A549 treated with dexamethasone at 1 μM for 4 hours (cell line): ENCODE measurements at places on chromosomes 3 and 15. TPM values are rescaled to one million over a fixed set of nuclear protein-coding genes. Genes with fewer than 3 reads are reported as not detected.

The CCDC13 gene
- 0.39 to 0.61 TPM (median 0.50 TPM) in 5 replicates for total RNA-seq

The AEN gene
- 72.5 to 84.1 TPM (median 79.5 TPM) in 5 replicates for total RNA-seq

The SGO1 gene
- 12.0 to 17.4 TPM (median 15.8 TPM) in 5 replicates for total RNA-seq

The TRH gene
- total RNA-seq: not detected in 5 replicates

The A4GNT gene
- total RNA-seq: not detected in 5 replicates

The CCDC54 gene
- total RNA-seq: not detected in 5 replicates

The GUCA1C gene
- total RNA-seq: not detected in 5 replicates

The UROC1 gene
- not detected in 5 replicates for total RNA-seq

The TBC1D23 gene
- 10.7 to 14.8 TPM (median 13.0 TPM) in 5 replicates for total RNA-seq

The PIK3CA gene
- 4.6 to 9.3 TPM (median 7.2 TPM) in 5 replicates for total RNA-seq

The NR1I2 gene
- total RNA-seq: not detected in 5 replicates

The XCR1 gene
- total RNA-seq: not detected in 5 replicates

The LMOD3 gene
- not detected in 5 replicates for total RNA-seq

The HCLS1 gene
- total RNA-seq: 0.08 to 0.15 TPM (median 0.11 TPM) in 4 of 5 replicates, not detected in the other

The USP13 gene
- 8.9 to 13.0 TPM (median 11.9 TPM) in 5 replicates for total RNA-seq

The ZPLD1 gene
- total RNA-seq: not detected in 5 replicates

The GRAMD2A gene
- 0.07 to 0.27 TPM (median 0.16 TPM) in 5 replicates for total RNA-seq

The SERINC4 gene
- 0.06 to 0.15 TPM (median 0.09 TPM) in 5 replicates for total RNA-seq

The BCHE gene
- total RNA-seq: 0.69 to 1.3 TPM (median 0.94 TPM) in 5 replicates

The RPP25 gene
- 19.5 to 26.5 TPM (median 24.9 TPM) in 5 replicates for total RNA-seq

The SUCNR1 gene
- 0.06 to 0.08 TPM (median 0.07 TPM) in 5 replicates for total RNA-seq

The INTS14 gene
- 41.4 to 44.0 TPM (median 43.7 TPM) in 5 replicates for total RNA-seq

The NLGN1 gene
- not detected in 5 replicates for total RNA-seq

The DHX36 gene
- 54.1 to 66.2 TPM (median 59.1 TPM) in 5 replicates for total RNA-seq

The NRROS gene
- total RNA-seq: 0.03 to 0.04 TPM (median 0.04 TPM) in 3 of 5 replicates, not detected in the others

The DCP1A gene
- total RNA-seq: 5.4 to 9.3 TPM (median 6.9 TPM) in 5 replicates

The ROBO2 gene
- total RNA-seq: not detected in 5 replicates

The IL5RA gene
- not detected in 5 replicates for total RNA-seq

The ECE2 gene
- not detected in 5 replicates for total RNA-seq

The TMEM45A gene
- 1.7 to 2.8 TPM (median 2.4 TPM) in 5 replicates for total RNA-seq

The C2CD4A gene
- 0.11 to 0.14 TPM (median 0.12 TPM) in 5 replicates for total RNA-seq
